ENCODE measurements at places on chromosomes 3 and 15. TPM values are rescaled to one million over a fixed set of nuclear protein-coding genes. Genes with fewer than 3 reads are reported as not detected.

DNA sequence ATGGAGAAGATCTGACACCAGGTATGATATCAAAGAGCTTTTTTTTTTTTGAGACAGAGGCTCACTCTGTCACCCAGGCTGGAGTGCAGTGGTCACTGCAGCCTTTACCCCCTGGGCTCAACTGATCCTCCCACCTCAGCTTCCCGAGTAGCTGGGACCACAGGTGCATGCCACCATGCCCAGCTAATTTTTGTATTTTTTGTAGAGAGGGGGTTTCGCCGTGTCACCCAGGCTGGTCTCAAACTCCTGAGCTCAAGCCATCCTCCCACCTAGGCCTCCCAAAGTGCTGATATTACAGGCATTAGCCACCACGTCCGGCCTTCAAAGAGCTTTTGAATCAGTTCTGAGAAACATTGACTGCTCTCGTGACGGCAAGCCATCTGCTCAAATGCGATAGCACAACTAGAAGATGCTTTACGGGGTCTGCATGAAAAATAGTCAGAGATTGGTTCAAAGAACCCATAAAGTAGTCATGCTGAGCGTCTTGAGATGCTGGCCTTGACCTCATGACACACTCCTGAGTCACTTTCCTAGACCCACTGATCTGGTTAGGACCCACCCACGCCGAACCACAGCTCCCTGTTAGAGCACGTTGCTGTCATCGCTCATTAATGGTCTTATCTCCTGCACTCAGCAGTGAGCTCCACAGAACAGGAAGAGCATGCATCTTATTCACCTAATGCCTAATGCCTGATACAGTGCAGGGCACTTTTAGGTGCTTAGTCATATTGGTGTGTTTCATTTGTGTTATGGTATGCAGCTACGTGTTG is 57.0 kb upstream of the NR2F2 start:
- DNase-seq, result no peak

DNA sequence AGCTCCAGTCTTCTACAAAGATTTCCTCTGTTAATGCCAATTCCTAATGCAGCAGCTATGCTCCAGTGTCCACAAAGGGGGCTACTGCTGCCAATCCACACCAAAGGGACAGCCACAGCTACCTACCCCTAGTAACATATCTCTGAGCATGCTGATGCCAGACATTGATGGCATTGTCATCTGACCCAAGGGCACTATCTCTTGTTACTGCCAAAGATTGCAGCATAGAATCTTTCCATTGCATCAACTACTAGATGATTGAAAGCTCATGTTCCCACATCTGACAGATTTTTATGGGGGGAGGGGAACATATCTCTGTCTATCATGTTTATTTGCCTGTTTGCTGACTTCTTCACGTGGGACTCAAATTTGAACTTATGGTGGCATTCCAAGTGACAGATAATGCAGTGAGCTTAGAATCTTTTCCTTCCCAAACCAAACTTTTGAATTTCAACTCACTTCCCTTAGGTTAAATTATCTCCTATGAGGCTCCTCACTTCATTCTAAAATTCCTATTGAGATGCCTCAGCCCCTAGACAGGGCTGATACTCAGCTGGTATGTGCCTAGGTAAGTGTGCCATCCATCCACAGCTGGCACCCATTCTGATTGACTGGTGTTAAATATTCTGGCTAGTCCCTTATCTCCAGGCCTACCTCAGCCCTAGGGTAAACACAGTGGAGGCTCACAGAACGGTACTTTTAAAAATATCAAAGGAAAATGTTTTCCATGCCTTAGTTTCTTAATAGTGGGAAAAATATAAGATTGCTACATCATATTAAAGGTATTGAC is 100.3 kb downstream of the STRIT1 start:
- no peak for DNase-seq

COL6A5 gene
- not detected for total RNA-seq

- no peak for DNase-seq
These were observed 255.8 kb upstream of the CDIN1 start for GRCh38 chr15:36323615-36324014.

GRCh38 chr3:127674101-127674721 is 1.5 kb downstream of the ABTB1 start:
- DNase-seq, result no peak

HAPLN3 gene
- total RNA-seq, result 111 TPM

DNA sequence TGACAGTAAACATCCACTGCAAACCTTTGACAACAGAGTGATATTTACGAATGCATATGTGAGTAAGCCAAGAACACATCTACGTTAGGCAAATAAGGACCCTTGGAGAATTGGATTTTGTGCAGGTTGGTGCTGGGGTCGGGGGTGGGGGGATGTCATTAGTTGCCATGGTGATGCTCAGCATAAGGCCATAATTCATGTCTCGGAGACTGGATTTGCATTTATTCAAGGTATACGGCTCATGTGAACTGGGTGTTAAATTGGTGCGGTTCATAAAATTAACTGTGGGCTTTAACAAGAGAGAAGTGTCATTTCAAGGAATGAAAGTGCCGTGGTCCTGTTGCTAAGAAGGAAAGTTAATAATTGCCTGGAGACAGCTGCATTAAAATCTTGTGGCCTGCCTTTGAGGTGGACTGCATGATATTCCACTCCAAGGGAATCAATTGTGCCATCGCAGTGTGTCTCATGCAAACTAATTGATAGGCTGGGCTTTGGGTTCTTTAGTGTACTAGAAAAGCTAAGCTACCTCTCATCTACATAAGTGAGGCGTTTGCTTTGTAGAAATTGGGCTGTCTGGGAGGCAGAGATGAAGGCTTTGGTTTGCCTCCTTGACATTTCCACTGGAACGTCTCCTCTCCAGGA is 228.9 kb upstream of the FEZF2 start:
- DNase-seq, result no peak

- no peak for DNase-seq
These were observed 14.8 kb downstream of the ARNT2 start for GRCh38 chr15:80418892-80419537.

MKRN3 gene
- 6.8 TPM for total RNA-seq

GRCh38 chr3:34584971-34585370 is 786.5 kb downstream of the PDCD6IP start:
- no peak for DNase-seq

ZNF385D gene
- 81.3 TPM for total RNA-seq

CLDN16 gene
- total RNA-seq, result not detected

SV2B gene
- total RNA-seq, result not detected

DNA sequence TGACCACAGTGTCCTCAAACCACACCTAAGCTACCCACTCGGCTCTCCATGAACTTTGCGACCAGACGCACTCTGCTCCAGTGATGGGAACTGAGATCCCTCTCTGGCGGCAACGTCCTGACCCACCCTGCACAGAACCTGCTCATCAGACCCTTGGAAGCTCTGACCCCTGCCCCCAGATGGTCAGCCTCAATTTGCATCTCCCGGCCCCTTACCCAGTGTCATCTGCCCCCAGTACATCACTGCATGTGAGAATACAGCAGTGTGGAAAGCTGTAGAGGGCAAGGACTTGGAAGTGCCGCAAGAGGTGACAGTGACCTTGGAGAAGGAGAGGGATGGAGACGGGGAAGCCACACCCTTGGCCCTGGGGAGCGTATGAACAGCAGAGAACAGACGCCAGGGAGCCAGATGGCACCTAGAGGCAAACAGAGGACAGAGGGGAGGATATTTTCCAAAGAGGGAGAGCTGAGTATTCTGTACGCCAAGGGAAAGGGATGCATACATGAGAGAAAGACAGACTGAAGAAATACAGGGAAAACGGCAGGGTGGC is 192.0 kb downstream of the XXYLT1 start:
- DNase-seq, result no peak

DNA sequence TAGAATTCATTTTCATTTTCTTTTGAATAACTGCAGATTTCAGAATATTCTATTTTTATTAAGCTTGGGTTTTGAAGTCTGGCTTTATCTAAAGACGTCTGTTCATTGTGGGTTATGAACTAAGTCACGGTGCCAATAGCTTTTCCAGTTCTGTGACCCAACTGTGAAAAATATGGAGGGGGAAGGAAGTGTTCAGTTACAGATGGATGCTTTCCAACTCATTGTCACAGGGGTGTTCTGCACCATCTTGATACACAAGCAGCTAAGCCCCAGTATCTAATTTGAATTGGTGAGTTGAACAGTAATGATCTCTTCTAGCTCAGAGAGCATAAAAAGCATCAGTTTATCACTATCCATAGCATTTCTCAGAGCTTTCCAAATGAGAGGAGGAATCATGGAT is 710.6 kb downstream of the EDEM1 start:
- DNase-seq, result no peak

DNA sequence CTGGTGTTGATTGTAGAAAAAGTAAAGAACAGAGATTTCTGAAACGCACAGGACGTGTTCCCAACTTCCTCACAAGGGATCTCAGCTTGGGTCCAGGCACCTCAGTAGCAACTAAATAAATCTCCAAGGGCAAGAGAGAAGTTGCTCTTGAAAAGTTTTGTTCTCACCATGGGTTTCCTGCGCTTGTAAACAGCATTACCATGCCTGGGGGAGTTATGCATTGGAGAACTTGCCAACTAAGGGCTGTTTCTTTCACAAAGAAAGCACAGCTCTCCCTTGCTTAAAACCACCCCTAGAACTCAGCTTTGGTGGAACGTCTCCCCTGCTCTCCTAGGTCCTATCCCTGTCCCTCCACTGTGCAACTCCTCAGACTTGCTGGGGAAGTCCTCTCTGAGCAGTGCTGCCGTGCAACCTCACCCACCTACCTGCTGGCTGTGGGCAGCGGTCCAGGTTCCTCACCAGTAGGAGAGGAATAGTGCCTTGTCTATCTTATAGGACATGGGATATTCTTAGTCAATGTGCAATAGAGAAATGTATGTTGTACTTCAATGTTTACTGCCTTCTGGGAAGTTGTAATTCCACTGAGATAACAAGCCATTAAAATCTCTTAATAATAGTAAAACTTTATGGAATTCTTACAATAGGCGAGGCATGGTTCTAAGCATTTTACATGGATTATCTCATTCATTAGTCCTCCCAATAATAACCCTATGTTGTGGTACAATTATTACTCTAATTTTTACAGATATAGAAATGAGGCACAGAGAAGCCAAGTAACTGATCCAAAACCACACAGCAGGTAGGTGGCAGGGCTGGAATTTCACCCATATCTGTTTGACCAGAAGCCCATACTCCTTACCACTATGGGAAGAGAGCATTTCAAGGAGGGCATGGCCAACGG is 51.5 kb downstream of the UMPS start:
- no peak for DNase-seq

Measured in thoracic aorta (tissue), 2 donors.